Cardiac fibroblast (primary cell): ENCODE measurements at places on chromosomes 7 and 10.

DNA sequence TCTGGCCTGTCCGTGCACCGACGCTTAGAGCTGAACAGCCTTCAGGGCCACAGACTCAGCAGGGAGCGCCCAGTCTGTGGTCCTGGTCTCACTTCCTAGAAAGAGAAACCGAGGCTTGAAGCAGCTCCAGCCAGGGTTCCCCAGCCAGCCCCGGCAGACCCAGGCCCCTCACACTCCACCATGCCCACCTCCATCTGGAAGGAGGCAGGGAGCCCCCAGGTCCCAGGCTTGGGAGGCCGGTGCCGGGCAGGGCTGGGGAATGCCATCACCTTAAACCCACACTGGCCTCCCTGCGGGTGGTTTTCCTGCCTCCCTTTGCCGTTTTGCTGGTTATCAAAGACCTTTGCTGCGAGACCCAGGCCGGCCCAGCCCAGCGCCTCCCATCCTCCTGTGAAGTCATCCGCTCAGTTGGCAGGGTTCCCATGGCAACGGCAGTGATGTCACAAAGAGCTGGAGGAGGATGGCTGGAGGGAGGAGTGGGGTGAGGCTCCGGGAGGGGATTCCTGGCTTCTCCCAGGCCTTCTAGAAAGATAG, 24.0 kb downstream of the ELFN1 start:
- peak; percentile 70 for DNase-seq

DNA sequence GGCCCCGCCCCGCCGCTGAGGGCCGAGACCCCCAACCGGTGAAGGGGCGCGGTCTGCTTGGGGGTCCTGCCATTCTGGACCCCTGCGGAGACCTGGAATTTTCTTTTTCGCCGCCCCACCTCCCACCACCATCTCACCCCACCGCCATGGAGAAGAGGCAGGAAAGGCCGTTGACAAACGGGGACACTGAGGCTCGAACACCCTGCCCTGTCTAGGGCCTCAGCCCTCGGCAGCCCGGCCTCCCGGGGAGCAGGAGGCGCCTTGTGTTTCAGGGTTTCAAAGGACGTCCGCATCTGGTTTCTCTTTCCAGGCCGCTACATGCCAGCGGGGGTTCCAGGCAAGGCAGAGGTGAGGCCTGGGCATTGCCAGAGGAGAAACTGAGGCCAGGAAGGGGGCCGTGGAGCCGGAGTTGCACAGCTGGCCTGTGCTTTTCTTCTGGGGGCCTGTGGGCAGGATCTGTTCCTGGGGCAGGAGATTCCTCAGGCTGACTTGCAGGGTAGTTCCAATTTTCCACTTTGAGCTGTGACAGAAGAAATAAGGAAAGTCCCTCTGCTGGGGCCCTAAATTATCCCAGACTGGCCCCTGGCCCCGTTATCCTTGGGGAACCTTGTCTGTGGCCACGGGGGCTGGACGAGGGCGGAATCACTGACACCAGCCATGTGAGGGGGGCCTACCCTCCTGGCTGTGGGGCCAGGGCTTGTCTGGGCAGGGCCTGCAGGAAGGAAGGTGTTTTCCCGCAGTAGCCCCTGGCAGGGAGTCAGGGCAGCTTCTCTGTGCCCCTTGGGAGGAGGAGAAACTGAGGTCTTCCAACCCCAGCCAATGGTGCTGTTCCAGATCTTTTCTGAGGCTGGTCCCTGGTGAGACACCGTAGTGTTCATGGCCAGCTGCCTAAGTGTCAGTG, 900 bp upstream of the MICALL2 start:
- DNase-seq = peak; percentile 24

DNA sequence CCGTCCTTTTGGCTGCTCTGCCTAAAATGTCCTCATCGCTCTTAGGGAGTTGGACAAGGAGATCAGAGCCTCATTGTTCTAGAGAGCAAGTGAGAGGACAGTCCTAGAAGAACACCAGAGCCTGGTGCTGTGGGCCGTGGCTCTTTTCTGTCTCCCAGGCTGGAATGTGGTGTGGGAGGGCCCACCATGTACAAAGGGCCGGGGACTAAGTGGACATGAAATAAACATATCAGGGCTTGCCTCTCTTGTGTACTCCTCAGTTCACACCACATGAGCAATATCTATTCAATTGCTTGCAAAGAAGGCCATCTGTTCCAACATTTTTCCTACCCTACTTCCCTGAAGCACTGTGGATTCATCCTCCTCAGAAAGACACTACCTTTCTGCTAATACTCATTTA, 510.4 kb downstream of the SUGCT start:
- DNase-seq = no peak

DNA sequence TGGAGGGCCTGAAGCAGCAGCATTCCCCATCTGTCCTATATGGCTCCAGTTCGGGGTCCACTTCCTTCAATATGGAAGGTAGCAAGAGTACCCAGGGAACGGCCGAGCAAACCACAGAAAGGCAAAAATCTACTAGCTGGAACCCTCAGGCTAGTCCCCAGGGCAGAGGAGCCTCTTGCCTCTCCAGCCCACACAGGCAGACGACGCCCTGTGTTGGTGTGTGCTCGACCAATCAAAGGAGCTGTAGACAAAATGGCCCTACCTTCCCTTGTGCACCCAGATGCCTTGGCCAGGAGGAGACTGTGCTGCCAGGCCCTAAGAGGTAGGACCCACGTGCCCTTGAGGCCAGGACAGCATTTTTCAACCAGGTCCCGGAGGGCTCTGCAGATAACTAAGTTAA, 91.5 kb downstream of the FAM53B start:
- DNase-seq = no peak

GRCh38 chr7:7014827-7015595, 167.3 kb upstream of the C1GALT1 start:
- DNase-seq = no peak

DNA sequence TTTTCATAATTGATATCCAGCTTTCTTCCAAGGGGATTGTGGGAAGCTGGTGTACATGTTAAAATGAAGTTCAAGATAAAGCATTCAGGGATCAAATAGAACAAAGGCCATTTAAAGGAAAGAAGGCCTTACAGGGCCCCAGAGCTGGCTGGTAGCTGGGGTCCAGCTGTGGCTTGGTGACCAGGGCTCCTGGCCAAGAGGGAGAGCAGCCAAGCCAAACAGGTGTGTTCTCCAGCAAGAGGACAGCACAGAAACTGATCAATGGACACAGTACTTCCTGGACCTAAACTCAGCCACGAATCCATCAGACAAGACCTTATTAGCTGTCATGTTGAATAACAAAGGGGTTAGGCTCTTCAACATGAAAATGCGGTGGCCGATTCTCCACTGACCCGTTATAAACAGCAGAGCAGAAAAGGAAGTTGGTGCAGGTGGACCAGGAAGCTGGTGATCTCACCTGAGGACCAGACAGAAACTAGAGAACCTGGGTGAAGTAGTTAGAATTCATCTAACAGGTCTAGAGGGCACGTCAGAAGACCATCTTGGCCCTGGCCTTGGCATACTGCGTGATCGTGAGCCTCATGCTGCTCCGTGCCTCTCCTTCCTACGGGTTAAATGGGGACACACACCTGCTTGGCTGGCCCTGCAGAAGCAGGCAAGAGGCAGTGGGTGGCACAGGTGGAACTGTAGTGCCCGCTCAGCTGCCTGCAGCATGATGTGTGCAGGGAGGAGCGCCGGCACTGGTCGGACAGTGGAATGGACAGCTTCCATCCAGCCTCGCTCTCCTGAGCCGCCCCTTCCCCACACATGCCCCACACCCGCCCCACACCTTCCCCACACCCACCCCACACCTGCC, 53.8 kb downstream of the PARP12 start:
- no peak for DNase-seq

DNA sequence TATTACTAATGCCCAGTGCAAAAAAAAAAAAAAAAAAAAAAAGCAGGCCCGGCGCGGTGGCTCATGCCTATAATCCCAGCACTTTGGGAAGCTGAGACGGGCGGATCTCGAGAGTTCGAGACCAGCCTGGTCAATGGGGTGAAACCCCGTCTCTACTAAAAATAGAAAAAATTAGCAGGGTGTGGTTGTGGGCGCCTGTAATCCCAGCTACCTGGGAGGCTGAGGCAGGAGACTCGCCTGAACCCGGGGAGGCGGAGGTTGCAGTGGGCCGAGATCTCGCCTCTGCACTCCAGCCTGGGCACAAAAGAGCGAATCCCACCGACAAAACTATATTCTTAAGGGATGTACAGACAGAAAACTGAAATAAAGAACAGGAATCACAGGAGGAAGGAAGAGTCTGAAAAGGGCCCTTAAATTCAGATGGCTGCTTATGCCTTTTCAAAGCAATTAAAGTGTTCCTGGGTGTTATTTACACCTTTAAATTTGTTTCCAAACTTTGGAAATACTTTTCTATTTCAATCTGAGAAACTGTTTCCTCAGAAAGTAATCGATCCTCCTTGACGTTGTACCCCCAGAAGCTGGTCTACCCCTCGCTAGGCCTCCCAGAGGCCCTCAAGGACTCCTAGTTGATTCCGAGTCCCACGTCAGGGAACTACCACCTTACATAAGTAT, 2.0 kb upstream of the KMT2E start:
- no peak for DNase-seq

GRCh38 chr7:116963234-116963633, 9.9 kb downstream of the ST7 start:
- DNase-seq = no peak

GRCh38 chr7:85462671-85463070, 275.8 kb upstream of the SEMA3D start:
- DNase-seq = no peak

GRCh38 chr7:114048386-114049235, 129.8 kb upstream of the PPP1R3A start:
- DNase-seq = peak; percentile 1

DNA sequence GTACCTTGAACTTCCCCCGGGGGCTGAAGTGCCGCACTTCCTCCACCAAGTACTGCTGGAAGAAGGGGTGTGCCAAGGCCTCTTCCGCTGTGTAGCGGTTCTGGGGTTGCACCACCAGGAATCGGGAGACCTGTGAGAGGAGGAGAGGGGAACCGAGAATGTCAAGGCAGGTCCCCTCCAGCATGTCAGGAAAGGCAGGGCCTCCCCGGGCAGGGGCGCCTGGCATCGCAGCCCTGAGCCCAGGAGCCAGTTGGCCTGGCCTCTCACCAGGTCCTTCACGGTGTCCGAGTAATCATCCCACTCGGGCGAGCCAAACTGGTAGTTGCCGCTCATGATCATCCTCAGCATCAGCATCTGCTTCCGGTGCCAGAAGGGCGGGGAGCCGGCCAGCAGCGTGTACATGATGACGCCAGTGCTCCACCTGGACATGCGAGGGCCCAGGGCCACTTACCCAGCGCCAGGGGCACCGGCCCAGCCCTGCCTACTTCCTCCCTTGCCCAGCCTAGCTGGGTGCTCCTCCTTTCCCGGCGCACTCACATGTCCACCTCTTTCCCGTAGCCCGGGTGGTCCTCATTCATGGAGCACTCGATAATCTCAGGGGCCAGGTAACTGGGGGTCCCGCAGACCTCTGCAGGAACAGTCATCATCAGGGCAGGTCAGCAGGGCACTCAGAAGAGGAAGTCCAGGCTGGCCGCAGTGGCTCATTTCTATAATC, 11.0 kb downstream of the PHKG1 start:
- no peak for DNase-seq

DNA sequence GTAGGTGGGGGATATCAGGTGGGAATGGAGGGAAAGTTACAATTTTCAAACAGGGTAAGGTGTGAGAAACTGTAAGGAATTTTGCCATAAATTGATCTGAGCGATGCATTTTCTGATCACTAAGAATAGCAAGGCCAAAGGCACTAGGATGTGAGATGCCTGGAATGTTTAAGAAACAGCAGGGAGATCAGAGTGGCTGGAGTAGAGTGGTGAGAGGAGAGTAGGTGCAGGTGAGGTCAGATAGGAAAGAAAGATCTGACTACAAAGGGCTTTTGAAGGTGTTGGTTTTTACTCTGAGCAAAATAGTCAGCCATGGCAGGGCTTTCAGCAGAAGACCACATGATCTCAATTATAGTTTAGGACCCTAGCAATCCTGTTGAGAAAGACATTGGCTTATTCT, 55.0 kb downstream of the HDAC9 start:
- DNase-seq = no peak

GRCh38 chr10:120342115-120342714, 114.8 kb upstream of the PLPP4 start:
- no peak for DNase-seq

DNA sequence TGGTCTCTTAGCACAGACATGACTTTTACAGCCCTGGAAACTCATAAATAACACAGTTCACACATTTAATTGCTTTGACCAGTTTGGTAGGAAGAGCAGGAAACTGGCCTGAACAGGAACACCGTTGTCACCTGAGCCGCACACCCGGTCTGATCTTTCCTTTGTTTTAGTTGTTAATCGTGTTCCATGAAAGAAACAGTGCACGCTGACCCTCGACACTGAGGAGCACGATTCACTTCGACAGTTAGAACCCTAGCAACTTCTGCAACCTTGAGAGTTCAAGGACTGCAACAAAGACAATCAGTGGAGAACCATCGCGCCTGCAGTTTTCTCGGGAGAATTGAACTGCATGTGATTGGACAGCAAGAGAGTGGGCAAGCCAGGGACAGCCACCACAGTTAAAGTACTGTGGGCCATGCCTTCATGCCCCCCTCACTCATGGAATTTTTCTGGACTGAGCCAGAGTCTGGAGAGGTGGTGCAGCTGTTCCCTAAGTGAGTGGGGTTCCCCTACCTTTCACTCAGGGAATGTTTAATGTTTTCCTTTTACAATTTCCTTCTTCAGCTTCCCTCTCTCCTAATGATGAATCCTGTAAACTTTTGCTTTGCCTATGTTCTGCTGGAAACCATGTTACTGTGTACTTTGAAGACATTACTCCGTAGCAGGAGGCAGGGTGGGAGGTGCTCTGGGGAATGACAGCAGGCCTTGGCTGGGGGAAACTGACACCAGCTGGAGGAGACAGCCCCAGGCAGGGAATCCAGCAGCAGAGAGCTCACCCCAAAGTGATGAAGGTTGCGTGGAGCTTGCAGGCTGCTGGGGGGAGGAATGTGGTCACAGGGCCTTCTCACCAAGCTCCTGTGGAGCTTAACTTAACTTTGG, 198.7 kb downstream of the ZNF438 start:
- no peak for DNase-seq

DNA sequence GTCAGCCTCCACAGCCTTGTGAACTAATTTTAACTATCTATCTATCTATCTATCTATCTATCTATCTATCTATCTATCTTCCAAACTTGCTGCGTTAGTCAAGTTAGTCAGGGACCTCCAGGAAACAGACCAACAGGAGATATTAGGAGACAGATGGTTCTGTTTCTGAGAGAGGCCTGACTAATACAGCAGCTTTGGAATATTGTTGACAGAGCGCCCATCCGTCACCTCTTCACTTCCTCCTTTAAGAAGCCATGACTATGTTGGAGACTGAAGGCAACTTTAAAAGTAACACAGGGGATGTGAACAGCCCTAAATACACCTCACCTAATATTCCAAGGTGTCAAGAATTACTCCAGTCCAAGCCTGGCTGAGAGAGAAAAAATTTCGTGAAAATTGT, 280.9 kb upstream of the IGFBP3 start:
- DNase-seq = no peak

- DNase-seq = no peak
Observed at GRCh38 chr7:143846692-143847091, 55.3 kb downstream of the TCAF1 start.
